ENCODE measurements at places on chromosomes 5 and 9.

DNA sequence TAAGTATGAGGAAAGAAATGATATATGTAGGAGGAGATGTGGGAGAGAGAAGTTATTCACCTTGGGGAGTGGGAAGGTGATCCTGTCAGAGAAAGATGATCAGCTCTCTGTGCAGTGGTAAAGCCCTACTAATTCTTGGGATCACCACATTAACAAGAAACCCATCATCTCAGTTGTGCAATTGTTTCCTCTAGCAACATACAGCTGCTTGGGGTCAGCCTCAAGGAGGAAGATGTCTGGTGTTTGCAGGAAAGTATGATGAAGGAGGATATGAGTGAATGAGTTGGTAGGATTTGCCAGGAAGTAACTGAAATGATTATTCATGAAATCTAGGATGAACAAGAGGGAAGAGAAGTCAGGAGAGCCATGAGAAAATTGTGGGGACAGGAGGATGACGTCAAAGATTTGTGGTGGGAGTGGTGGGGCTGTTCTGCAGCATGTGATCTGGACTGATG is 50.1 kb downstream of the TNFSF8 start:
- DNase-seq, result peak; percentile 86

DNA sequence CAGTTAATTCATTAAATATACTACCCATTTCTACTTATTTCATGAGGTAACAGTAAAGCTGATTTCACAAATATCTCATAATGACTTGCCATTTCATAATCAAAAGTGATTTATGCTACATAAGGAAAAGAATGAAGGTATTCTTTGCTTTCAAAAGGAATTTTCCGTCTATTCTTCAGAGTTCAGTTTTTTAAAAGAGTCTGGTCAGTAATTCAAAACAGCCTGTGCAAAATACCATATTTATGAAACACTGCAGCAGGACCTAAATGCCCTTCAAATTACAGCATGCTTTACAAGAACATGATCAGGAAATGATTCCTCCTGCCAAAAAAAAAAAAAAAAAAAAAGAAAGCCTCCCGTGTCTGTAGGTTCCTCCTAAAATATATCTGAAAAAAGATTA is 154.7 kb downstream of the KIAA0825 start:
- DNase-seq, result no peak

- DNase-seq, result no peak
These were observed 225.0 kb downstream of the PBX3 start for GRCh38 chr9:125972012-125972729.

GRCh38 chr9:99807276-99807852 is 14.3 kb upstream of the NR4A3 start:
- peak; percentile 75 for DNase-seq

GRCh38 chr5:23823521-23823920 is 316.1 kb downstream of the PRDM9 start:
- no peak for DNase-seq

DNA sequence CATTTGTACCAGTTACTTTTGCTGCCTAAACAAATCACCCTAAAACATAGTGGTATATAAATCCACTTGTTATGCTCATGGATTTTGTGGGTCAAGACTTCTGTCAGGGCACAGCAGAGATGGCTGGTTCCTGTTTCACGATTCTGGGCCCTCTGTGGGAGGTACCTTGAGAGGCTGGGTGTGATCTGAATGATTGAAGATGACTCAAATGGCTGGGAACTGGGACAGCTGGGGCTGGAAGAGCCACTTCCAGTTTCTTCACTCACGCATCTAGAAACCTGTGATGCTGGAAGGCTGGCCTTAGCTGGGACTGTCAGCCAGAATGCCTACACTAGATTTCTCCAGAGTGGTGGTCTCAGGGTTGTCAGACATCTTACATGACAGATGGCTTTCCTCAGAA is 88.1 kb downstream of the KIF4B start:
- no peak for DNase-seq

DNA sequence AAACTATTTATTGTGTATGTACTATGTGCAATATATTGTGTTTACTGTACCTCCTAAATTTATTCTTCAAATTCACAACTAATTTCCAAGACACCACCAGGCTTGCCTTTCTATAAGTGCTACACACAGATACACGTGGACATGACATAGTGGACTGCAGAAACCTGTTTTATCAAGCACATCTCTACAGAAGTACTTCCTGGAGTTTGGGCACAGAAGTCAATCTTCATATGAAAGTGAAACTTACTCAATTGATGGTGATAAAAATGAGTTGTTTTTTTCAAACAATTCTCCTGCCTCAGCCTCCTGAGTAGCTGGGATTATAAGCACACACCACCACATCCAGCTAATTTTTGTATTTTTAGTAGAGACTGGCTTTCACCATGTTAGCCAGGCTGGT is 57.6 kb downstream of the NLN start:
- DNase-seq, result peak; percentile 17

DNA sequence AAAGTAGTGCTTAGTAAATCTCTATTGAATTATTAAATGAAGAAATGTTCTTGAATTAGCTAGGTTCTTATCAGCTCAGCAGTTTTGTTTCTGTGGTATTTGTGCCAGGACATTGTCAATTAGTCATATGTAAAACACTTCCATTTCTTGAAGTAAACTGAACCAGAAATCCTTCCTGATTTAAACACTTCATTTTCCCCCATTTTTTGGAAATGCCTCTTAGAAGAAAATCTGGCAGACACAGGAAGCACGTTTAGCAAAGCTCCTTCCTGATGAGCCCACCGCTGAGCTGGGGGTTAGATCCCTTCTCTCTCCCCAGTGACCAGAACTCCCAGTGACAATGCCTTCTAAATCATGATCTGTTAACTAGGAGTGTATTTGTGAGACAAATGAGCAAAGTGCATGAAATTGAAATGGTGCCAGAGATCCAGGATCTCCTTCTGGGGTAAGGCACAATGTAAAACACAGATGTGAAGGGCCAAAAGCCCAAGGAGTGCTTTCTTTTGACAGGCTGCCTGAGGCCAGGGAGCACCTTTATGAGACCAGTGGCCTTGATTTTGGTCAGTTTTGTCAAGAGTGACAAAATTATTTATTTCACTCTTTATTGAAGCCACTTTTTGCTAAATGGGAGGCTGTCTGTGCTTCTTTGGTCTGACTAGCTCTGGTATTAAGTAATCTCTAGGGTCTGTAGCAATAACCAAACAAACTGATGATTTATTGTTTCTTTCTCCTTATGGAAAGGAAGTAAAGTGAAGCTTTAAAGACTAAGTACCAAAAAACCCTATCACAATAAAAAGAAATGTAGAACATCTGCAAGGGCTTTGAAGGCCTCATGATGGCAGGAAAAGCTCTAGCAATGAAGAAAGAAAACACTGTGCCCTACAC is 25.5 kb upstream of the RUSC2 start:
- DNase-seq, result peak; percentile 57

- DNase-seq, result no peak
These were observed 143.0 kb downstream of the FGF1 start for GRCh38 chr5:142542906-142543305.

- DNase-seq, result no peak
These were observed 5.0 kb downstream of the TARS1 start for GRCh38 chr5:33445798-33446197.

GRCh38 chr5:90113108-90113507 is 296.4 kb downstream of the CETN3 start:
- no peak for DNase-seq

- peak; percentile 23 for DNase-seq
These were observed 530 bp downstream of the UCK1 start for GRCh38 chr9:131530546-131530919.

DNA sequence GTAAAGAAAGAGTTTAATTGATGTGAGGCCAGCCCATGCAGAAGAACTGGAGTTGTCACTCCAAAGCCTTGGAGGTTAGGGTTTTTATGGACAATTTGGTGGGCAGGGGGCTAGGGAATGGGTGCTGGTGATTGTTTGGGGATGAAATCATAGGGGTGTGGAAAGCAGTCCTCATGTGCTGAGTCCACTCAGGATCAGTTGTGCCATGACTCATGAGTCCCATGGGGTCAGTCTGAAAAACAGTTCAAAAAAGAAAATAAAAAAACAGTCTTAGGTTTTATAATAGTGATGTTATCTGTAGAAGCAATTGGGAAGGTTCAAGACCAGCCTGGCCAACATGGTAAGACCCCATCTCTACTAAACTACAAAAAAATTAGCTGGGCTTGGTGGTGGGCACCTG is 162.3 kb downstream of the KDM4C start:
- DNase-seq, result peak; percentile 64

- DNase-seq, result no peak
These were observed 16.5 kb downstream of the NR2F1 start for GRCh38 chr5:93599399-93600120.

- no peak for DNase-seq
These were observed 149.6 kb upstream of the IRX2 start for GRCh38 chr5:2901096-2901495.

DNA sequence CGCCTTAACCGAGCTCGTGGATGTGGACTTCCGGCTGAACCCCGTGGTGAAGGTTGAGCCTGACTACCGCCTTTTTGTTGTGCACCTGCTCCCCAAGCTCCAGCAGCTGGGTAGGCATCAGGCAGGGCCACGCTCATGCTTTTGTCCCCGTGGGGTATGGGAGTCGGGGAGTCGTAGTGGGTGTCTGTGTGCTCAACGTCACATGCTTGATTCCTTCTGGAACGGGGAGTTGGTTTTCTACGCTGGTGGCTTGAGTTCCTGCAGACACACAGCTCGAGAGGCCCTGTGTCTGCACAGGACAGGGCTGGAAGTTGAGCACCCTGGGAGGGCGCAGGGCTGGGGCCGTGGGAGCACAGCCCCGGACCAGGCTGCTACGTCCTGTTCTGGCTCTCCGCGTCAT is 8.0 kb downstream of the CEP72 start:
- no peak for DNase-seq

- DNase-seq, result no peak
These were observed 48.4 kb upstream of the TUT7 start for GRCh38 chr9:86402591-86402990.

DNA sequence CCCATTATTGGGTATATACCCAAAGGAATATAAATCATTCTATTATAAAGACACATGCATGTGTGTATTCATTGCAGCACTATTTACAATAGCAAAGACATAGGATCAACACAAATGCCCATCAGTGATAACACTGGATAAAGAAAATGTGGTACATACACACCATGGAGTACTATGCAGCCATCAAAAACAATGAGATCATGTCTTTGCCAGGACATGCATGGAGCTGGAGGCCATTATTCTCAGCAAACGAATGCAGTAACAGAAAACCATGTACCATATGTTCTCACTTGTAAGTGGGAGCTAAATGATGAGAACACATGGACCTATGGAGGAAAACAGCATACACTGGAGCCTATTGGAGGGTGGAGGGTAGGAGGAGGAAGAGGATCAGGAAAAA is 402.4 kb downstream of the CSNK1G3 start:
- DNase-seq, result no peak

DNA sequence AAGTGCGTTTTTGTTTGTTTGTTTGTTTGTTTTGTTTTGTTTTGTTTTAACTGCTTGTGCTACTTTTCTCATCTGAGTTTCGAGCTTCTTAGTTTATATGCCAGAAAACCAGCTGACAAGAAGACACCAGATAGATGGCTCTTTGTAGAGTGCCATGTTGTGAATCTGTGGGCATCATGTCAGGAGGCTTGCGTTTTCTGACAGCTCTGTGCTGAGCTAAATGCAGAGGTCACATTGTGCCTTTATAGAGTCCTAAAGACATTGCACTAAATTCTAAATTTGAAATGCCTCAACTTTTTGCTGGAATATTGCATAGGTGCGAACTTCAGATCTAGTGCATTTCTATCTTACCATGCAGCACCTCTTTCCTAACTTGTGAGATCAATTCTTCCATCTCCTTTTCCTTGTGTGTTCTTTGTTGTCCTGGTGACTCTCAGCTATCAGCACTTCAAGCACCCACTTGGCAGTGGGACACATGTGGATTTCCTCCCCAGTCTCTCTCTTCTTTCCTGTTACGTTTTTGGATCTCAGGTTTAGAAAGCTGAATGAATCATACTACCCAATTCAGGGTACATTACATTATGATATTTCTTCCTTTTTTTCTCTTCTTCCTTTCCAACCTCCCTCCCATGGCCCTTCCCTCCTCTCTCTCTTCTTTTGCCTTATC is 379.0 kb upstream of the RPS23 start:
- DNase-seq, result no peak

DNA sequence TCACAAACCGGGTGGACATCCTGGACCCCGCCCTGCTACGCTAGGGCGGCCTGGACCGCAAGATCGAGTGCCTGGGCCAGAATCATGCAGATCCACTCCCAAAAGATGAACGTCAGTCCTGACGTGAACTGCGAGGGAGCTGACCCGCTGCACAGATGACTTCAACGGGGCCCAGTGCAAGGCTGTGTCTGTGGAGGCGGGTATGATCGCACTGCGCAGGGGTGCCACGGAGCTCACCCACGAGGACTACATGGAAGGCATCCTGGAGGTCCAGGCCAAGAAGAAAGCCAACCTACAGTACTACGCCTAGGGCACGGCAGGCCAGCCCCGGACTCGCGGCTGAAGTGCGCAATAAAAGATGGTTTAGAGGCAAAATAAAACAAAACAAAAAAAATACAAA is 5.2 kb downstream of the SAXO1 start:
- no peak for DNase-seq

DNA sequence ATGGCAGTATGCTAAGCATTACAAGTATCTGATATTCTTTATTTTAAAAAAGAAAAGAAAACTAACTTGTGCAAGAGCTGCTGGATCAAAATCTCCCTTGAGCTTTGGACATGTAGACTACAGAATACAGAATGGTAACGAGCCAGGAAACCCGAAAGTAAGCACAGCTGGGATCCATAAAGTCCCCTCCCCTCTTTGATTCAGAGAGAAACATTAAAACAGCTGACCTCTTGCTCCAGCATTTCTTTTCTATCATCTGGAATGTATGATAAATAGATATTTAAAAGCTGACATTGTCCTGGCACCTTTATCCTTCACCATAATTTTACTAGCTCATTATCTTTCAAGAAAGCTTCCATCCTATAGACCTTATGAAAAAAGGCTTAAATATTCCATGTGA is 28.2 kb upstream of the LPAR1 start:
- DNase-seq, result no peak

DNA sequence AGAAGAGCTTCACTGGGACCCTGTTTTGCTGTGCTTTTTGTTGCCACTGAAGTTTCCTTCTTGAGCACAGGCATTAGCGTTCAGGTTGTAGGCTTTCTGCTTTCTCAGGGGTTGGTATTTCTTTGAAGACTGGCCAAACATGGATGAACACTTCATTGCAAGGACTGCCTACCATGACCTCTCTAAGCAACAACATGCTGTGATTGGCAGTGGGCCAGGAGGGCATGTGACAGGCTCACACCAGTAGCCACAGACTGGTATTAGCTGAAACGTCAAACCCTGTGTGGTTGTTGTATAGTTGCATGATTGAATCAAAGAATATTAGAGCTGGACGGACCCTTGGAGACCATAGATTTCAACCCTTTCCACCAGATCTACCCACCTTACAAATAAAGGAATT is 20.0 kb upstream of the MLANA start:
- DNase-seq, result no peak

DNA sequence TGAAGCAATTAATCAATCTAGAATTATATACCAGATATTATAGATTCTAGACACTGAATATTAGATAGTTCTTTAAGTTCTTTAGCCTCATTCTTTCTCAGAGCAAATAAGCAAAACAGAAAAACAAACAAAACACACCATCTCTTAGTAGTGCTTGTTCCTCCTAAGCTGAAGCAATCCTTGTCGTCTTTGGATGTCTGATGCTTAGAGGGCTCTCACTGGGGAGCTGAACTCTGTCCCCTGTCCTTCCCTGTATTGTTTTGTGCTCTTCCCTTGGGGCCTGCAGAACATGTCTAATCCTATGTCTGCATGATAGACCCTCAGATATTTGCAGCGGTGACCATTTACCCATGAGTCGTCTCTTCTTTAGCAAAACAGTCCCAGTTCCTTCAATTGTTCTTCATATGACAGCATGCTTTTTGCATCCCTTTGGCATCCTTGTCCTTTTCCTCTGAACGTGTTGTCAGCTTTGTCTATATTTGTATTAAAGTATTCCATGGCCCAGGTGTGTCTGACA is 114.3 kb downstream of the ARHGEF28 start:
- DNase-seq, result no peak

All from inflammatory macrophage treated with lipopolysaccharide for 4 hours (primary cell).